ENCODE measurements at places on chromosomes 5 and 9.

DNA sequence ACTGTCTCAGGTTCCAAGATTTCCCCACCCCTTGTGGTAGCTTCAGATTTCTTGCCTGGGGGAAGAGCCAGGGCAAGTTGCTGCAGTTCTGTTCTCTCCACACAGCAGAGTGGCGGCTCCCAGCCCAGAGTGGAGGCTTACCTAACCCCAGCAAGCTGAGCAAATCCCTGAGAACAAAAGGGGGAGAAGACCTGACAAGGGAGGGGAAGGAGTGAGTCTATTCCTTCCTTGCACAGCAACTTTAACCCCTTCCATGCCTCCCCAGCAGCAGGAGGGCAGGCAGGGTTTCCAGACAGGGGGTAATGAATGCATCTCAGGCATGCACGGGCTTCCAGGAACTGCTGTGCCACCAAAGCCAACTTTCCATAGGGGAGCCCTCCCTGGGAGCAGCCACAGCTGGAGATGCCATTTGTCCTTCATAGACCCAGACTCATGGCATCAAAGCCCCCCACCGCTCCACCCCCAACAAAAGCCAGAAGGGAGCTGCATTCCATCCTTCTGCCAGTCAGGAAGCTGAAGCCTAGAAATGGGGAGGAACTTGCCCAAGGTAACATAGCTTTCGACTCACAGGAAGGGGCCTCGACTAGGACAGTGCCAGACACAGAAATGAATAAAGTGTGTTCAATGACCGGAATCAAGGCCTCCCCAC, 28.8 kb upstream of the FAT2 start:
- no peak for DNase-seq

GRCh38 chr5:149922950-149923349, 21.6 kb downstream of the PDE6A start:
- no peak for DNase-seq

GRCh38 chr9:92208693-92209524, 84.6 kb downstream of the IARS1 start:
- DNase-seq, result no peak

- DNase-seq, result no peak
Measured at GRCh38 chr5:158309088-158309807, 450.3 kb upstream of the CLINT1 start.

DNA sequence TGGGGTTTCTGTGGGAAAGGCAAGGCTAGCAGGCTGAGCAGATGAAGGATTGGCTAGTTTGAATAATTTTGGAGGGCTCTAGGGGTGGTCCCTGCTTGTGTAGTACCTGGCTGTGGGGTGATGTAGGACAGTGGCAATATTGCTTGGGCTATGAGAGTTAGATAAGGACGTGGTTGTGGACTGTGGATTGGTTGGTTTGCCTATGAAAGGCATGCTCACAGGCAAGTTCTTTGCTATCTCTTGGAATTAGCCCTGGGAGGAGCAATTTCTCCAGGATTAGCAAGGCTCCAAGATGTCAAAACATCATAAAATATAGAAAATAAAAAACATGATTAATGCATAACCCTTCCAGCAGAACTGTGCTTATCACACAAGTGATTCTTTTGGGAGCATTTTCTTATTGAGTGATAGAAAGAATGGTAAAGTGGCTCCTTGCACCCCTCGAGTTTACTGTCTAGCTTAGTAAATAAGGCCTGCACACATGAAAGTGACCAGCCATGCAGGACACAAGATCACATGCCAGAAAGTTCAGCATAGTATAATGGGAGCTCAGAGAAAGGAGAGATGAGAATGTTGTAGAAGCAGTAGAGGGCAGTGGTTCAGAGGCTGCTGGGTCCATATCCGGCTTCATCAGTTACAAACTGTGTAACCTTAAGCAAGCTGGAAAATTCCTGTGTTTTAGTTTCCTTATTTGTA, 13.8 kb downstream of the AOPEP start:
- DNase-seq, result peak; percentile 20

GRCh38 chr5:75331095-75332090, 5.6 kb upstream of the HMGCR start:
- DNase-seq, result no peak

GRCh38 chr5:1019001-1019905, 10.7 kb downstream of the NKD2 start:
- no peak for DNase-seq

DNA sequence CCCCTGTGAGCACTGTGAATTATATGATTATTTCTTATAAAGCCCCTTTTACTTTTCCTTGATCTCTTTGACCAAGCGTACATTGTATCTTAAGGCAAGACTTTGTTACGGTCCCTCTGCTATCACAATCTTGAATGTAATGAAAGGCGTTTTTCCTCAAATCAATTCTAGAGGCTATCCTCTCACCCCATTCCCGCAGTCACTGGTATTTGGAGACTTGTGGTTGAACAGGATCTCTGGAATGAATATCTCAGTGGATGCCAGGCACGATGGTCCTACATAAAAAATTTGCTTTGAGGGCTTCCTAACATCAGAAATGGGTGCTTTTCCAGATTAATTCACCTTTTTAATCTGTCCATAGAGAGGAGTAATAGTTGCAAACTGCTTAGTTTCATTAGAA, 151.4 kb upstream of the PAPPA start:
- DNase-seq, result no peak

DNA sequence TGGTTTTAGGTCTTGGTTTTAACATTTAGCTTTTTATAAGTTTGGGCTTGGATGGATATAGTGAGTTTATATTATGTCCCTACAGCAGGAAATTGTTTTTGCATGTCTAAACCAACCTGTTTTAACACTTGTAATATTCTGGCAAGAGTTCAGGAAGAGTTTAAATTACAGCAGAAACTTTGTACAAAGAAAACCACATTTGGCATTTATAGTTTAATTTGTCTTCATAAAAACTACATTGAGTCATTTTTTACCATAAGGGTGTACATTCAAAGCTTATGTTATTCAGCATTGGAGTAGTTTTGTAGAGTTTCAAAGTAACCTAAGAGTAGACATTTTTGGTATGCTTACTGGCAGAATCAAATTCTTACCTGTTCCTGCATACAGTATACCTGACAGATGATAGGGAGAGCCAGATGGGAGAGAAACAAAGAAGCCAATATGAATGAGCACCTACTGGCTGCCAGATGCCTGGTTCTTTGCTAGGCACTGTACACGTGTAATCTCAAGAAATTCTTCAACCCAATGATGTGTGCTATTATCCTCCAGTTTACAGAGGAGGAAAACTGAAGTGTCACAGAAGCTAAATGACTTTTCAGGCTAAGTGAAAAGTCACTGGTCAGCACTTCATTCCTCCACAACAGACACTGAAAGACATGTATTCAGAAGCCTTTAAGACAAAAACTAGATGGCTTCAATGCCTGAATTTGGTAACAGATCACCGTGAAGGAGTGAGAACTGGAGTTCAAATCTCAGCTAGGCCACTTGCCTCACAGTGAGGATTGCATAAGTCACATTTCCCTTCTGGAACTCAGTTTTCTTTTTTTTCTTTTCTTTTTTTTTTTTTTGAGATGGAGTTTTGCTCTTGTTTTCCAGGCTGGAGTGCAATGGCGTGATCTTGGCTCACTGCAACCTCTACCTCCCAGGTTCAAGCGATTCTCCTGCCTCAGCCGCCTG, 25.9 kb upstream of the ECM2 start:
- DNase-seq, result no peak

DNA sequence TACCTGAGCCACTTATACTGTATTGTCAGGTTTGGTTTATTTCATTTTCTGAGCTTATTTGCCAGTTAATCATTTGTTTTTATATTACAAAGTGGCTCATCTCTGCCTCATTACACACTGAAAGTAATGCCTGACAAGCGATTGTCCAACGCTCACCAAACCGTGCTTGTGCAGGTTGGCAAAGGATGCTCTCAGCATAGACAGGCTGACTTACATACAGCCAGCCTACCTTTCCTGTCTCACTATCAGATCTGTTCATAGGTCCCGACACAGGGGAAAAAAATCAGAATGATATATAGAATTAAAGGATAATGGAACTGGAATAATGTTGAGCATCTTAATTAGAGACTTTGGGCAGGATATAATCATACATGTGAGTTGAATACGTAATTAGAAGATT, 739.7 kb upstream of the RIOK2 start:
- DNase-seq, result no peak

GRCh38 chr9:69768101-69768500, 8.3 kb upstream of the PTAR1 start:
- DNase-seq, result no peak

- no peak for DNase-seq
Measured at GRCh38 chr9:106758911-106759310, 104.1 kb upstream of the ZNF462 start.

DNA sequence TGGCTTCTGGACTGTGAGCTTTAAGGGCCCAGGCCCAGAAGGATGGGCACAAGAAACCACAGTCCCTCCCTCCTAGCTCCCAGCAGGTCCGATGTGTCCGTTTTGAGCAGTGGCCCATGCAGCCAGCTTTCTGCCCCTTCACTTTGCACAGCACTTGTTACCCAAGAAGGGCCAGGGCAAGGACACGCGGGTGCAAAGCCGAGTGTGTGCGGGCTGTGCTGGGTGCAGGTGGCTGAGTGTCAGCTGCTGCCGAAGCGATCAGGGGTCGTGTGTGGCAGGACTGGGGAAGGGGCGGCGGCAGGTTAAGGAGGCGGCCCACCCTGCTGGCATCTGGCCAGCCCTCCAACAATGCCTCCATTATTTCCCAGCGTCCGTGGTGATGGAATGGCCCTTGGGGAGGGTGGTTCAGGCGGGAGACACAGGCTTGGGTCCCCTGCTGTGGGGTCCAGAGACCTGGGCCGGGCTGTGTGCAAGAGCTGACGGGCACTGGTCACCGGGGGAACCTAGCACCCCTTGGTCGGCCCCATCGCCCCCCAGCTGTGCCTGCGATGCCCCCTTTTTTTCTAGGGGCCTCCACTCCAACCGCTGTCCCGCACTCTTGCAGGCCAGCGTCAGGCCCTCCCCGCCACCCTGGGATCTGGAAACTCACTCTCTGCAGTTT, 653 bp downstream of the LHX3 start:
- DNase-seq, result no peak

- no peak for DNase-seq
Measured at GRCh38 chr5:159855476-159856191, 60.6 kb upstream of the ADRA1B start.

DNA sequence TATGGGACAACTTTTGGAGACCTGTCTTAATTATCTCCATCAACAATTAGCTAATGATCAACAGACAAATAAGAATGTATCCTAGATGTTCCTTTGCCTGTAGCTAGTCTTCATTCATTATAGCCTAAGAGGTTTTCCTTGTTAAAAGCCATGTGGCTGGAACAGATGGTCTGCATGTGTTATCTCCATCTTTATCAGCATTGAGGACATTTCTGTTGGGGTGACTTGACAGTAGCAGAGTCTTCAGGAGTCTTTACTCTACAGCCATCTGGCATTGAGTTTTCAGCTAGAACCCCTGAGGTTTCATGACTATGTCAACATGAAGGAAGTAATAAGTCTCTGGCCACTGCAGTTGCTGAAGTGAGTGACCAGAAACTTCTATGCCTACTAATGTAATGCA, 106.6 kb upstream of the TLE4 start:
- DNase-seq, result no peak

DNA sequence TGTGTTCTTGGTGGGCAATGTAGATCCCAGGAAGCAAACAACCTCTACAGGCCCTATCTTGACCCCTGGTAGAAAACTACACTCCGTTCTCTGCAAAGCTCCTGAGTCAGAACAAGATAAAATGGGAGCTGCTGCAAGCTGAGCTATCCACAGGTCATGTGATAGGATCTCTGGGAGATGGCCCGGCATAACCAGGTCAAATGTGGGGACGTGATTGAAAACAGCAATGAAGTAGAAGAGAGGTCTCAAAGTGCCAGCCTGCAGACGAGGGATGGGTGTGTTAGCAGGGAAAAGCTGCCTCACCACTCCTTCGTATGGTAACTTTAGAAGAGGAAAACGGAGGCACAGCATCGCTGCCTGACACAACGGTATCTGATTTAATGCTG, 25.0 kb downstream of the NRG2 start:
- DNase-seq, result no peak

GRCh38 chr5:145221416-145221815, 613.7 kb downstream of the PRELID2 start:
- DNase-seq, result no peak

- DNase-seq, result no peak
Measured at GRCh38 chr5:143046314-143046713, 276.1 kb downstream of the ARHGAP26 start.

- DNase-seq, result no peak
Measured at GRCh38 chr5:65157906-65158603, 323.7 kb downstream of the ADAMTS6 start.

DNA sequence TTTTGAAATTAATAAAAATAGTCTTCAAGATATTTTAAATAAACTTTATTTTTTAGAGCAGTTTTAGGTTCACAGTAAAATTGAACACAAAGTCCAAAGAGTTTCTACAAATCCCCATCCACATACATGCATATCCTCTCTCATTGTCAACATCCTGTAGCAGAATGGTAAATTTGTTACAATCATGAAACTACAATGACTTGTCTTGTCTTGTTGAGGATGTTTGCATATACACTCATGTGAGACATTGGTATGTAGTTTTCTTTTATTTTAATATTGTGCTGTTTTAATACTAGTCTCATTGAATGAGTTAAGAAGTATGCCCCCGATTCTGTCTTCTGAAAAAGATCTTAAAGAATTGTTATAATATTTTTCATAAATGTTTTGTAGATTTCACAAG, 447.0 kb upstream of the EDIL3 start:
- DNase-seq, result no peak

DNA sequence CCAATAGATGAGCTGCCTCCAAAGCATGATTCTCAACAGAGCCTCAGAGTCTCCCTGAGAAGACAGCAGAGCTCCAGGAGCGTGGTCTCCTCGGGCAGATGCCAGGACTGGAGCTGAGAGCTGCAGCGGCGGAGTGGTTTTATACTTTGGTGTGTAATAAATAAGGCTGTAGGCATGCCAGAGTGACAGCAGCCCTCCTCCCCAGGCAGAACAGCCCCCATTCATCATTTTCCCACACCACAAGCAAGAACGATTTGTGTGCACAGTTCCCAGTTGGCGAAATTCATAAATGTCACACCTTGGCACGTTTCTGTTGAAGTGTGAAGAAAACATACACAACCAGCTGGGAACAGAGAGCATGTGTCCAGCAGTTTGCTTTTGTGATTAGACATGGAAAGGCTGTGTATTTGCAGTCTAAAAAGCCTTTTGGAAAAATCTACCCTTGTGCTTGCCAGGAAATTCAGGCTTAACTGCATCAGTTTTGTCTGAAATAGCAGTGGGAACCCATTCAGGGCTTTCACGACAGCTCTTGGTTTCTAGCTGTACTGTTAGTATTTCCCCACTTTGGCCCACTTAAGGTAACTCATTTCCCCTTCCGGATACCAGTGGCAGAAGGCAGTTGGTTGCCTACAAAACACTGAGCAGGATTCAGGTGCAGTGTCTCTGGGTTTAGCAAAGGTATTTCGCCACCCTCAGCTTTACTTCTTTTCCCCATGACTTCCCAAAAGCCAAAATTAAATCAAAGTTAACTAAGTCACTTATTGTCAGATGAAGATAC, at the start of gene C1QTNF3:
Gene C1QTNF3, minus strand, starts transcription at position 115 of the 778 bp plus-strand sequence. Its CDS starts 88 bp downstream, at position 27.
- DNase-seq, result no peak

All from GM04503 (cell line).